ENCODE measurements at places on chromosomes 2 and 18.

DNA sequence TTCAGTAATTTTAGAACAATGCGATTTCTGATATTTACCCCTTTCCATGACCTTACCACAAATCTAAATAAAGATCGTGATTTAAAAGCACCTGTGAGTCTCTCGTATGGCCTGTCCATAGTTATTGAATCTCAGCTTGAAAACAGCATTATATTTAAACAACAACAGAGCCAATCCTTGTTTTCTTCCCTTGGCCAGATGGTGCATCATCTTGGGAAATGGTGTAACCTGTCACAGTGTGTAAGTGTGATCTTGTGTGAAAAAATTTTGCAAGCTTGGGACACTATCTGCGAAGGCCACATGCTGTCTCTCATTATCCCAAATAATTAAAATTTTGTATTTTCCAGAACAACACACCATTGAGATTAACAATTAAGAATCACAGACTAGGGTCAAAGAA lies 262.7 kb upstream of the SPHKAP start:
- DNase-seq: no peak

DNA sequence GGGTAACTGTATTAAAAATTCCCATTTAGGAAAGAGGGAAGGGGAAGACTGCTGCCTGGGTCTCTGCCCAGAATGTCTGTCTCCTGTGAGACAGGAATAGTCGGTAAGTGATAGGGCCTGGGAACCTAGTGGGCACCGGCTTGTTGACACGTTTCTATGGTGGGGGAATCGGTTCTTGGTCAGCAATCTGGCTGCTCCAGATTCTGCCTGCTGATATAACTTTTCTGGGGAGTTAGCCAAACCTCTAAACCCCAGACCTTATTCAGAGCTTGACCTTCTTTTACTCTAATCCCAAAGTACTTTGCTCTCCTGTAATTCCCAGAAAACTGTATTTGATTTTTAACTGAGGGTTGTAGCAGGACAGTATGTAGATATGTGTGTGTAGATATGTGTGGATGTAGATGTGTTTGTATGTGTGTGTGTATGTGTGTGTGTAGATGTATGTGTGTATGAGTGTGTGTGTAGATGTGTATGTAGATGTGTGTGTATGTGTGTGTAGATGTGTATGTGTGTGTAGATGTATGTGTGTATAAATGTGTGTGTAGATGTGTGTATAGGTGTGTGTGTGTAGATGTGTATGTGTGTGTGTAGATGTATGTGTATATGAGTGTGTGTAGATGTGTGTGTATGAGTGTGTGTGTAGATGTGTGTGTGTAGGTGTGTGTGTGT lies 61.8 kb upstream of the TXNDC2 start:
- no peak for DNase-seq

GRCh38 chr2:199378948-199379650 lies 78.6 kb downstream of the SATB2 start:
- no peak for DNase-seq

DNA sequence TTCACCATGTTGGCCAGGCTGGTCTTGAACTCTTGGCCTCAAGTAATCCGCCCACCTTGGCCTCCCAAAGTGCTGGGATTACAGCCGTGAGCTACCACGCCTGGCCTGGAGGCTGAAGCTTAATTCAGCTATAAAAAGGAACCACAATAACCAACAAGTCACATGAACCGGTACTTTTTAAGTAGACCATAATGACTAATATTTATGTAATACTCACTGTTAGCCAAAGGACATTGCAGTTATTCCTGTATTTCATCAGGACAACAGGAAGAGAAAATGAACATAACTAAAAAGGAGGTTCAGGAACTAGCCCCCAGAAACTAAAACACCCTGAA lies 49.0 kb upstream of the TMEM87B start:
- DNase-seq: no peak

DNA sequence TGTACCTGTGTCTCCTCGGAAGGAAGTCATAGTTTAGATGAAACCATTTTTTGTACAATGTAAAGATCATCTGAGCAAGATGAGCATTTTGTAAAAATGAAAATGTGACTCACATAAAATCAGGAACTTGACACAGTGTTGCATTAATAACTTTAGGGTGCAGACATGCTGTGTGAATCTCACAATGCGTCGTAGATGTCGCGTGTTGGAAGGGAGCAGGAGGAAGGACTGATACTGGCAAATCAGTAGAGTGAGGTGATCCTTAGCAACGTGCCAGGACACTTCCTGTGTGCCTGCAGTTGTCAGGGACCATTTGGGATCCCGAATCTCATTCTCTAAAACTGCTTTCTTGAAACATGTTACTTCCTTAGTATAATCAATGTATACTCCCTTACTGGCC lies 103.1 kb downstream of the SH3BP4 start:
- no peak for DNase-seq

All from stimulated activated CD4-positive, alpha-beta T cell treated with anti-CD3 and anti-CD28 coated beads, Interleukin-2, amount 100 ng/mL, for 4 hours (primary cell).